ENCODE measurements at places on chromosomes 2 and 18.

DNA sequence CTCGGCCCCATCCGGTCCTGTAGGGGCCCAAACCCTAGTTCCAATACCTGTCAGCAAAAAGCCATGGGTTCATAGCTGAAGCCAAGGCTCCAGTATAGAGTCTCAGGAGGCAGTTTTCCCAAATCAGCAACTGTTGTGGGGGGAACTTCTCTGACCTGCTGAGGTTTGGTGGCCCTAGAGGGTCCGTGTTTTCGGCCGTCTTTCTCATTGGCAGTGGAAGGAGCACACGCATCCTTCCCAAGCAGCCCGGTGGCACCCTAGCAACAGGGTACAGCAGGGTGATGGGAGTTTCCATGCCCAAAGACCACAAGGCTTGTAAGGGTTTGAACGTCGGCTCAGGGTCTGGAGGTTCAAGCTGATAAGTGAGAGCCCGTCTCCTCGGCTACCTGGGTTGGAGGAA, 6.6 kb downstream of the FOSL2 start:
- no peak for DNase-seq

- peak; percentile 44 for DNase-seq
Measured at GRCh38 chr2:225326969-225327368, 72.5 kb upstream of the NYAP2 start.

GRCh38 chr2:164479460-164479859, 141.8 kb downstream of the GRB14 start:
- DNase-seq, result peak; percentile 60

DNA sequence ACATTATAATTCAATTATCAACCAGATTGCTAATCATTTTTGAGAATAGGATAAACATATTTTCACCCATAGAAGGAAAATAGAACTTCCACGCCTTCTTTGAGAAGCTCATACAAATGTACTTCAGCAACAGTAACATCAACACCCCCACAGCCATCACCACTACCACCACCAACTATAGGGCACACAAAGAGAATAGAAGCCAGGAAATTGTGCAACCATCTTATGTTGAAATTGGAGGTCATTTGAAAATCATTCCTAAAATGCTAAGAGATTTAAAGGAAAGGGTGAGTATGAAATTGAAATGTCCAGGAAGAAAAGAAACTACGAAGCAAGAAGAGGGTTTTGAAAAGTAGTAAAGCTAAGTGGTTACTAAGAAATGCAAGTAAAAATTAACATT, 563.4 kb downstream of the ZNF804A start:
- DNase-seq, result no peak

GRCh38 chr2:161246281-161246680, 61.9 kb upstream of the PSMD14 start:
- no peak for DNase-seq

DNA sequence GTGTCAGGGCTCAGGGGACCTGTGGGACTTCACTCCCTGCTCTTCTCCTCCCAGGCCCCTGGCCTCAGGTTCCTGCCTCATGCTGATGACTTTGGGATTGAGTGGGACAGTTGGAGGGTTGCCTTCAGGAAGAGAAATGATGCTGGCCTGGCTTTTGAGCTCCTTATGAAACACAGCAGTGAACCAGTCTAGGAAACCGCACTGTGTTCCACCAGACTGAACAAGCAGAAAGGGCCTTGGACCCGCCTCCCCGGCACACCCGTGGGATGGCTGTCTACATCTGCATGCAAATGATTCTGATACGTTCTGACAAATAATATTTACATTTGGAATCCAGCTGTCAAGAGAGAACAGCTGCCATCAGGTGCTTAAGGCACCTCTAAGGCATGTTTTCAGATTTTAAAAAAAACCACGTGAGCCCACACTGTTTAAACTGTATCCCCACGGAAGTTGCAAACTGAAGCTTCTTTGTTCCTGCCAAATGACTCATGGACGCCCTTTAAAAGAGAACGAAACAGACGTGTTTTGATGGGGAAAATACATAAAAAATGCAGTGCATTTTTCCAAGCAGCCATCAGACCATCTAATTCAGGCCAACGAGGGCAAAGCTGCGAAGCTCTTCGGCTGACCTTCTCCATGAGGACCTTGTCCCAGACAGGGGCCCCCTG, 27.6 kb upstream of the ASAP2 start:
- peak; percentile 91 for DNase-seq

DNA sequence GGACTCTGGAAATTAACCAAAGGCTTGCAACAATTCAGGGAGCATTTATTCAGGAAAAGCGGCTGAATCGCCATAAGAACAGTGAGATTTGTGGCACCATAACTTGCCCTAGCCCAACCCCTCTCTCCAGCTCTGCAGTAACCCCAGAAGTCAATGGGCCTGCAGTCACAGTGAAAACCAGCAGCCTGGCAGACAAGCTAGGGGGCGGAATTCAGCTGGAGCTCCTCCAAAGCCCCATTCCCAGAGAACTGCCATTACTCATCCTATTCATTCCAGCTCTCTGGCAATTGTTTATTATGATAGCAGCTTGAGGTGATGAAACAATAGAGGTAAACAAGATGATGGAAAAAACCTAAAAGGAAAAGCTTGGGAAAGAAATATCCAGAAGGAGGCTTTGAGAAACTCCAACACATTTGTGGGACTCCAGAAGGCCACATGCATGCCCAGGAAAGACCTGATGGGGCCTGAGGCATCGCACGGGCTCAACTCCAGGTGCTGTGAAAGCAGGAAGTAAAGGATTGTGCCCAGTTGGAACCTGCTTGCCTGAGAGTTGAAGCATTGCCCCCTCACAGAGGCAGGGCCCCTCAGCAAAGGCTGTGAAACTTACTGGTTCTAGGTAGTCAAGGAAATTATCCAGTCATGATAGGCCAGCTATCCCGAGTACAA, 126.7 kb downstream of the TWIST2 start:
- DNase-seq, result peak; percentile 78

DNA sequence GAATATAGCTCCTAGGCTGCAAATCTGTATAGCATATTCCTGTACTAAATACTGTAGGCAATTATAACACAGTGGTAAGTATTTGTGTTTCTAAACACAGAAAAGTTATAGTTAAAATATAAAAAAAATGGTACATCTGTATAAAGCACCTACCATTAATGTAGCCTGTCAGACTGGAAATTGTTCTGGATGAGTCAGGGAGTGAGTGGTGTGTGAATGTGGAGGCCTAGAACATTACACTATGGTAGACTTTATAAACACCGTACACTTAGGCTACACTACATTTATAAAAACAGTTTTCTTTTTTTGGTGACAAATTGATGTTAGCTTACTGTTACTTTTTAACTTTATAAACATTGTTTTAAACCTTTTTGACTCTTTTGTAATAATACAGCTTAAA, 226.3 kb downstream of the CCDC85A start:
- no peak for DNase-seq

DNA sequence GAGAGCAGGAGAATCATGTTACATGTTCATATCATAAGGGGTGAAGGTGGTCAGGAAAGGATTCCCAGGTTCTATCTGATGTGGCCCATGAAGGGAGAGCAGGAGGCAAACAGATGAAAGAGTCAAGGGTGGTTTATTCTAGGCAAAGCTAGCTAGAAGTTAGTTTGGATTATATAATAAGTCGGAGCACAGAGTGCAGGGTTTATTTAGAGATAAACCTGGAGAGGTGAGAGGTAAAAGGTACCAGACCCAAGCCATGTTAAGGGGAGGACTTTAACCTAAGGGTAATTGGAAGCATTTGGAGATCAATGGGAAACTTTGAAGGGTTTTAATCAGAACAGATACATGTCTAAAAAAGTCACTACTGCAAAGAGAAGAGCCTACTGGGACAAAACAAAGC, 69.2 kb upstream of the LRATD1 start:
- no peak for DNase-seq

- no peak for DNase-seq
Measured at GRCh38 chr2:74227646-74228045, 29.2 kb downstream of the MTHFD2 start.

- no peak for DNase-seq
Measured at GRCh38 chr18:78601349-78601748, 378.3 kb upstream of the SALL3 start.

GRCh38 chr18:79789901-79790890, 7.5 kb upstream of the KCNG2 start:
- no peak for DNase-seq
